NCI-H345 (cell line): ENCODE measurements at places on chromosomes 1 and 21.

- DNase-seq = no peak
Measured at GRCh38 chr21:43321111-43321510, 105.8 kb downstream of the SIK1 start.

- DNase-seq = no peak
Measured at GRCh38 chr1:65688848-65689247, 103.8 kb upstream of the PDE4B start.

- DNase-seq = no peak
Measured at GRCh38 chr1:12486059-12486341, 132.0 kb downstream of the DHRS3 start.

DNA sequence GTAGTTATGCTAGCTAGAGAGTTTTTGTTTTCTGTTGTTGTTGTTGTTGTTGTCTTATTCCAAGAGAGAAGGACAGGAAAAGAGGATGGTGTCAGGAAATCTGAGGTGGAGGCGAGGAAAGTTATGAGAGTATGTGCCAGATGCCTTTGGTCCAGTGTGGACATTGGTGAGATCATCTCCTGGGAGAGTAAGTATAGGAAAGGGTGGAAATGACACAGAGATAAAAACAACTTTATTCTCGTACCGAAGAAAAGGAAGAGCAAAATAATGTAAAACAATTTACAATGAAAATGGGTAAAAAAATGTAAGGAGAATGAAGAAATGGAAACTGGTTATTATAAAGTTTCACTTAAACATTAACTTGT, 97.4 kb upstream of the ADGRL2 start:
- DNase-seq = no peak

- no peak for DNase-seq
Measured at GRCh38 chr1:167499106-167499505, 19.2 kb downstream of the CD247 start.

DNA sequence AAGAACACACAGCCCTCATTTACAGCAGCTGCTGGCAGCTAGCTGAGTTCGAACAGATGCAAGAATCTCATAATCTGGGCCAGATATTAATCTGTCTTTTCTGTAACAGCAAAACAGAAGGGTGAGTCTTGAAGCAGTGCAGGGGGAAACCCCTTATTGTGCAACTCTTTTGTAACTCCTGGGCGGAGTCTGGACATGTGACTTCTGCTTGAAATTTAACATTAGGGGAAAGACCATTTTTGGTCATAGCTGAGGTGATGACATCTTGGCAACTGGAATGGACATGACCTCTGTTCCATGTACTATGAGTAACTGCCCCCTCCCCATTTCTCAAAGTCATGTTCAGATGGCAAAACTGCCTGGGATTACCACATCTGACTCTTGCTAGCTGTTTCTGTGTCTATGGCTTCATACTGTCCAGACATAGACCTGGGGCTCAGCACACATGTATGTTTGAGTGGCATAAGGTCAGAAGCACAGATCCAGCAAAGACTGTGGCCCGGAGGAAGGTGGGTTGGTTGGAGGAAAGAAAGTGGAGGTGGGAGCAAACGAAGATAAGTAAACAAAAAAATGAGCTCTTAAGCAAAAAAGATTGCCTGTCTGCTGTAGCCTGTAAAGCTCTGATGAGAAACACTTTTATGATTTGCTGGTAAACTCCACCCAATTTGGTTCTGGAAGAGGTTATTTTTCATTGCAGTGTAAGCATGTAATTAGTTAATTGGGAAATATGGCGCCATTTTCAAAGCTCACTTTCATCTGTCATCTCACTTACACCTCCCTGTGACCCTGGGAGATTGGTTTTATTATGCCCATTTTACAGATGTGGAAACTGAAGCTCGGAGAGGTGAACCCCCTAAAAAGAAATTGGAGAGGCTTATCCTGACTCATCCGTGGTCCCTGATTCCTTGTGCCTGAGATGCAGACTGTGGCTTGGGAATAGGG, 26.1 kb downstream of the ETS2 start:
- DNase-seq = no peak

GRCh38 chr21:32516756-32517649, 68.3 kb downstream of the TCP10L start:
- no peak for DNase-seq

DNA sequence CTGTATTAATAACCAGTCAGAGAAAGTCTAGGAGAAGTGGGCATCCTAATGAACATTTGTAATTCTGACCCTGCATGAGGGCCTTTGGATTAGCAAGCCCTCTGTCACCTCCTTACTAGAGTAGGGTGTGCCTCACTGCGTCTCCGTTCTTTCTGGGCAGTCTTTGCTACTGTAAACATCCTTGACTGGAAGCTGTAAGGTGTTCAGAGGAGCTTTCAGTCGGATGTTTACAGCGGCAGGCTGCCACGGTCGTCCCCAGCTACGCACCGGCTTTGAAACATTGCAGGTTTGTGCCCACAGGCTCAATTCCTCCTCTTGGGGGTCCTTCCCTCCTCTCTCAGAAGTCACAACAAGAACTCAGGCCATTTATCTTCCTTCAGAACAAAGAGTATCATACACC, 29.4 kb upstream of the KCNQ4 start:
- DNase-seq = no peak

- DNase-seq = no peak
Measured at GRCh38 chr1:19009126-19009881, 52.8 kb upstream of the IFFO2 start.

DNA sequence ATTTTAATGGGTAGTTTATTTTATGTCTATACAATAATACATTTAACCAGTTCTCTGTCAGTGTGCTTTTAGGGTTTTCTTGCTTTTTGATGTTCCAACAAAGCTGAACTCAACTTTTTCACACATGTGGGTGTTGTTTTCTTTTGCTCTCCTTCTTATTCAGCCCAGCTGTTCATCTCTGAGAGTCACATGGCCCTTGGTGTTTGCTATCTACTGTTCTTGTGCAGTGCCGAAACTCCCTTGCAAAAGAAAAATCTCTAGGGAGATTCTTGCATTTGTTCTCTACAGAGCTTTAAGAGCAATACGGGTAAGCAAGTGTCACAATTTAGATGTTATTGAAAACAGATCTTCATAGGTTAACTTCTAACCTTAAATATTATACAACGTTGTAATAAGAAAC, 281.1 kb upstream of the CXADR start:
- DNase-seq = no peak

DNA sequence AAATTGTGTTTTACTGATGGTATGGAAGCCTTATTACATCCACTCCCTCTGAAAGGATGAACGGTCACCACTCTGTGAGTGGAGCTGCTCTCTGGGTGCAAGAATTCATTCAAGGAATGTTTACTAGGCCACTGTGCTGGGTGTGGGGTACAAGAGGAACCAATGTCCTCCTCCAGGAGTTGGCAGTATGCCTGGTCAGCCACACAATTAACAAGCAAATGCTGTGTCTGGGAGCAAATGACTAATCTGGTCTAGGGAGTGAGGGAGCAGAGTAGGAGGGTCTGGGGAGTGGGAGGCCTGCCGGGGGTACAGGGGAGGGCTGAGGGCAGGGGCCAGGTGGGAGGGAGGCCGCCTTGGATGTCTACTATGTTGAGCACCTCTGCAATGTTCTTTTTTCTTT, 27.2 kb upstream of the TDRD10 start:
- no peak for DNase-seq

- no peak for DNase-seq
Measured at GRCh38 chr21:42861848-42862400, 17.4 kb downstream of the WDR4 start.

GRCh38 chr1:154548028-154548427, 10.4 kb downstream of the UBE2Q1 start:
- no peak for DNase-seq

- no peak for DNase-seq
Measured at GRCh38 chr1:223751696-223752095, 39.4 kb downstream of the CAPN2 start.

GRCh38 chr1:235883261-235883927, 16.7 kb upstream of the LYST start:
- no peak for DNase-seq

DNA sequence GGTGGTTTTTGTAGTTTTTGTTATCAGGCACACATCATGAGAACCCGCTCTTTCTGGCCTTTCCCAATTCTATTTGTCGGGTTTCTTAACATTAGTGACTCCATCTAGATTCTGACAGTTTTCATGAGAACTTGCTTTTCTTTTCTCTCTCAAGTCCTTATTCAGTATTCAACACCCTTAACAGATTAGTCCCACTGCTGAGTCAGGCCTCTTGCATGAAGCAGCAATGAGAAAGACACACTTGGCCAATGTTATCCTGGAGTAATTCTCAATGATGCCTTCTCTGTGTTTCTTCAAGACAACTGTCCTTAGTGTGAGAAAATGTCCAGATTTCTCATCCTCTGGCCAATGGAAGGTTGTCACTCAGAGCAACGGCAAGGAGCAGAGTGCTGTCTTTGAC, 11.3 kb downstream of the FMO2 start:
- no peak for DNase-seq

- no peak for DNase-seq
Measured at GRCh38 chr1:205374210-205375078, 17.7 kb upstream of the KLHDC8A start.

- DNase-seq = no peak
Measured at GRCh38 chr1:12125422-12126355, 41.1 kb upstream of the TNFRSF1B start.

GRCh38 chr1:60715970-60716369, 366.4 kb upstream of the NFIA start:
- DNase-seq = no peak

DNA sequence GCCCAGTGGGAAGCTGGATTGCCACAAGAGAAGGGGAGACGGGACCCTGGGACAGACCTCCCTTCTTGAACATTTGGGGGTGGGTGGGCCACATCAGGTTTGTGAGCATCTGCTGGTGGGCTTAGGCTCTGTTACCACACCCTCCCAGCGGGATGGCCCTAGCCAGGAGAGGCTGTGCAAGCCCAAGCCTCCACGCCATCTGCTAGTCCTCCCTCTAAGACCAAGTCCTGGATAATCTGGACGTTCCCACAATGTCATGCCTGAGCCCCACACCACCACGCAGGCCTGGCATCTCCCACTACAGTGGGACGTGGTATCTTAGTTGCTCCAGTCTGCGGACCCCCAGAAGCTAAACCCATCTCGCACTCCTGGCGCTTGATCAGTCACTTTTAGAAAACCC, 3.7 kb upstream of the IBA57 start:
- DNase-seq = no peak

DNA sequence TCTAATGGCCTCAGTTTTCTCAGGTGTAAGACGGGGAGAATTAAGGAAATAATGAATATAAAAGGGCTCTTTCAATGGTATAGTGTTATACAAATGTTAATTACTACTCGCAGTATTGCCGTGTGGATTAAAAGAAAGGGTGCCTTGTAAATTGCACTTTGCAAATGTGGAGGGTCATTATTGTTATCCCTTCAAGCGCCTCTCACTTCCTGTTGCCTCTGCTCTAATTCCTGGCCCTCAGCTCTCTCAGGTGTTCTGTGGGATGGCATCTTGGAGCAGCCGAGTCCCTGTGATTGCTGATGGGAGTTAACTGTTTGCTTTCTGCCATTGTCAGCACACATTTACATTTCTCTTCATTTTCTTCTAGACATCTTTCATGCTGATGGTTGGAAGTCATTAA, 7.1 kb upstream of the S100A11 start:
- no peak for DNase-seq

GRCh38 chr21:17976139-17976538, 157.0 kb upstream of the C21orf91 start:
- no peak for DNase-seq

- DNase-seq = no peak
Measured at GRCh38 chr1:116489231-116489697, 81.6 kb downstream of the CD58 start.

- peak; percentile 19 for DNase-seq
Measured at GRCh38 chr1:41418857-41419583, 57.8 kb downstream of the FOXO6 start.

DNA sequence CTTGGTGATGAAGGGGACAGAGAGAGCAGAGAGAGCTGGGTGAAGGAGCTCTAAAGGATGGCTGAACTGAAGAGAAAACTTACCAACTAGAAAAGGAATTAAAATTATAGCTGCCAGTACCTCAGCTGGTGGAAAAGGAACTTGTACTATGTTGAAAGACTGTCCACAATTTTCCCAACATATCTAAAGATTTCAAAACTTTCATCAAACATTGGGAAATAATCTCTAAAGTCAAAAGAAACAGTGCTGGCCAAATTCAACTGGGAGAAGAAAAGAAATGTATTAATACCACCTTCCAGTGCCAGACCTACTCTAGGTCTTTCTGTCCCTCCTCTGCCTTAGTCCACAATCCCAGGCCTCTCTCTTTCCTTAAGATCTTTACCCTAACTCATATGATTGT, 6.1 kb downstream of the SMG5 start:
- no peak for DNase-seq

DNA sequence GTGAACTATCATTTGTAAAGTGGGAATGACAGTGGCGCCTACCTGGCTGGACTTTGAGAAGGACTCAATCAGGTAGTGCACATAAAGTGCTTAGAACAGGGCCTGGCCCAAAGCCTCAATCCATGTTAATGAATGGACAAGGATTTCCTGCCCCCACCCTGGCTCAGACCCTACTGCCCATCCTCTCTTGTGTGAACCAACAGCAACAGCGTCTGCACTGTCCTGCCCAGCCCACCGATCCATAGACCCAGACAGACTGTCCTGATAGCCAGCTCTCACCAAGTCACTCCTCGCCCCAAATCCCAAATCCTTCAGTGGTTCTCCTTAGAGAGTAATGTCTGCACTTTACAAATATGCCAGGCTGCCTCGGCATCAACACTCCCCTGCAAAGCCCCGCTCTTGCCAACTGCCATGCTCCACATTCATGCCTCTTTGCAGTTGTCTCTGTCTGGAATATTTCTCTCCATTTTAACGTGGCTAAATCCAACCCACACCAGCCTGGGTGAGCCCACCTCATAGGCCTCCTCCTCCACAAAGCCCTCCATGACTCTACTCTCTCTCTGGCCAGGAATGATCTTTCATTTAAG, 157.6 kb upstream of the EDN2 start:
- DNase-seq = no peak

- no peak for DNase-seq
Measured at GRCh38 chr1:201185527-201186128, 5.0 kb upstream of the IGFN1 start.

GRCh38 chr1:3207217-3207848, 138.3 kb downstream of the PRDM16 start:
- DNase-seq = no peak

DNA sequence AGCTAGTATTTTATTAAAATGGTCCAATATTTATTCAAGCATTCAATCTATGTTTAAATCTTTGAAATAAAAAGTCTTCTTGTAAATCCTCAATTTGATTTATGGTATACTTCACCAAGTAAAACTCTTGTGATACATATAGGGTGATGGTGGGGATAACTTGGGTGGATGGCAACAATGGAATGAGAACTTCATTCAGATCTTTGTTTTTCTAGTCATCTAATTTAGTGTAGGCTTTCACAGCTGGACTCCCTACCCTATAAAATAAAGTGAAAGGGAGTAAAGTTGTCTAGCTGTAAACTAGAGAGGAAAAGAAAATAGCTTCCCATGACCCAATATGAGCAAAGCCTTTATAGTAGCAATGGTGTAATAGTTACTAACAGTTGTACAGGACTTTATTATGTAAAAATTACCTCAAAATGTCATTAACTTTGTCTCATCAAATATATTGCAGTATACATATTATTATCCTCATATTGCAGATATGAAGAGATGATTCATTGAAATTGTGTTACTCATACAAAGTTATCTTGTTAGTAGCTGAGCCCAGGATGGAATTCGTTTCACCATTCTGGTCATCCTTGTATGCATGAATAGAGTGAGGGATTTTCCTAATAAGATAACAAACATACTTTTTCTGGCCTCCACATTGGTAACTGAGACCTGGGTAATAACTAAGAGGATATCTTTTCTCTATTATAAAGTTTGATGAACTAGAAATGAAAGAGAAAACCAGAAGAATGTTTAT, 1377.7 kb upstream of the ADGRL4 start:
- no peak for DNase-seq
